ENCODE measurements at places on chromosomes 12 and 14.

DNA sequence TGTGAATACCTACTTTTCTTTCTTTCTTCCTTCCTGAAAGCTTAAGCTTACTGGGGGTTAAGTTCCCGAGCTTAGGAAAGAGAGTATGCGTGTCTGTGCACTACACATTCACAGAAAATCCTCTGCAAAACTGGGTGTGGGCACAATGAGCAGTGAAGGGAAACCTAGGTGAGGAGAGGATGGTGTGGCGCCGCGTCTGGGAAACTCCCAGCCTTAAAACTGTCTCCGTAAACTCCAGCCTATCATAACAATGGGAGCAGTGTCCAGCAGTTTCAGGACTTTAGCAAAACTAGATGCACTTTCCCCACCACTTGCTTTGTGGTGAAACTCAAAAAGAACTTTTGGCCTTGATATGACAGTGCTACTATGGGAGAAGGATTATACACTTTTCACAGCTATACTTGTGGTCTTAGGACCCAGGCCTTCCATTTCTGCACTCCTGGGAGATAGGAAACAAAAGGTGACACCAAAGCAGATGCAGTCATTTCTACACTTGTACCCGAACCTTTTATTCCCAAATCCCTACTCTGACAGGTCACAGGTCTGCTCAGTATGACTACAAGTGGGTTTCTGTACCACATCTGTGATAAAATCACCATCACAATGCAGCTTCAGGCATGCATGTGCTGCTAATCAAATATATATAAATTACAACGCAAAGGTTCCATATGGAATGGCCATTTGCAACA is 10.4 kb downstream of the AKAP5 start:
- no peak for DNase-seq

DNA sequence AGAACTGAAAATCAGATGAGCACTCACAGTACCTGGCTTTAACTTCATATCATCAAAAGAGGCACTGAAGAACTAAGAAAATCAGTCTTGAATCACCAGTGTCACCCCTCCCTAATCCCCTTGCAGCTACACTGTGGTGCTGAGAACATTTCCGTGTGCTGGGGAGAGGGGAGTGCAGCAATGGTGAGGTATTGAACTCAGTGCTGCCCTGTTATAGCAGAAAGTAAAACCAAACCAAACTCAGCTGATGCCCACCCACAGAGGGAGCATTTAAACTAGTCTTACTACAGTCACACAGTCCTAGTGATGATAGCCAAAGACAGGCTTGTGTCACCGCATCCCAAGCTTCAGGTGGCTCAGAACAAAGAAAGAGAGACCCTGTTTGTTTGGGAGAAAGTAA is 122.1 kb downstream of the CPNE8 start:
- no peak for DNase-seq

GRCh38 chr12:12398026-12398859 is 41.4 kb downstream of the BORCS5 start:
- no peak for DNase-seq

DNA sequence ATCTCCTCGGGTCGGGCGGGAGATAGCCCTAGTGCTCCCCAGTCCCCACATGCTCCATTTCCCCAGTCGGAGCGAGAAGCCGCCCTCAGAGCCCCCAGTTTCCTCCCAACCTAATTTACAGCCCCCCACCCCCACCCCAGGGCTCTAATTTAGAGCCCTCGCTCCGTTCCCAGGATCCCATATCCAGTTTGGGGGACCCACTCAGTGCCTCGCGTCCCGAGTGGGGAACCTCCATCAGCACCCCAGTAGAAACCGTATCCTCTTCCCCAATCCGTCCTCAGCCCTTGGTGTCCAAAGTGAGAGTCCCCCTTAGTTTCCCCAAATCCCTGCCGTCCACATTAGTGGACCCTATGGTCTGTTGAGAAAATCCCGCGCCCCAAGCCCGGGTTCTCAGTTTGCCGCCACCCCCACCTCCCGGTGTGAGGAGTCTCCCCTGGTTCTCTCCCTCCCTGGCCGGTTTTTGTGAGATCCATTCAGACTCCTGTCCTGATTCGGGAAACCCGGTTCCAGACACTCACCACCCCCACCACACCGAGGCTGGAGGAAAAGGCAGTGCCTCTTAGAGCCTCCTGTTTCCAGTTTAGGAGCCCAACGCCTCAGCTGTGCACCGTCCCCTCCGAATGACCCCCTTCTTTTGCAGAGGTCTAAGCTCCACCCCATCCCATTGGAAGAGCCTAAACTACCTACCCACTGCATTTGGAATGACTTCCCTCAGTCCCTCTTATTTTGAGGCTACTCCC is 809 bp upstream of the MSI1 start:
- DNase-seq, result no peak

DNA sequence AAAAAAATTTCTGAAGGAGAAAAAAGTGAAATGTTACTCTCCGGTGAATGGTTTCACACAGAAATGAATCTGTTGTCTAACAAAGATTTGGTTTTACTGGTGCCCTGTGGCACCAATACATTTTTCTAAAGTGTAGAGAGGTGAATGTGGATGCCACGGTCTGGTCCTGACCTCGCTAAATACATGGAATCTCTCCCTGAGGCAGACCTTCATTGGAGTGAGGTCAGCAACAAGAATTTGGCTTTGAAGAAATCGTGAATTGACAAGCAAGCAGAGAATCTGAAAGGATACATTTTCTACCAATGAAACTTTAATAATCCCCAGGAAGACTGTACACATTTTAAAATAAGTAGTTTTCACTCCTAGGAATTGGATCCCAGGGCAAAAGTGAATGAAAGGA is 81.2 kb upstream of the OTOGL start:
- no peak for DNase-seq

DNA sequence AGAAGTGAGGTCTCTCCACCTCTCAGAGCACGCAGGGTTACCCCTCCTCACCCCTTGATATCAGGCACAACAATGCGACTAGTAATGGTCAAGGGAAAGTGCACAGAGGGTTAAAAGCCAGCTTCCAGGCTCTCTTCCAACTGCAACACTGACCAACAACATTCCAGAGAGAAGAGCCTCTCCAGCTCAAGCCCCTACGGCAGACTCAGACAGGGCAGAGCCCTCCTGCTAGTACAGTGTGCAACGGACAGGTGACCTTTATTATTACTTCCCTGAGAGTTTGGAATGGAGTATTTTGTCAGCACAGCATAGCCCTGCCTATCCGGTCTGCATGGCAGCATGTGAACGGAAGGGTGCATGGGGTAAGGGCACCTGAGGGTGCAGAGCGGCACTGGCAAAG is 73.0 kb downstream of the PTPN21 start:
- no peak for DNase-seq
